Activated T-helper 1 cell treated with Interleukin-2 at 50 U/mL for 16 hours (primary cell): ENCODE measurements at places on chromosomes 4 and X.

DNA sequence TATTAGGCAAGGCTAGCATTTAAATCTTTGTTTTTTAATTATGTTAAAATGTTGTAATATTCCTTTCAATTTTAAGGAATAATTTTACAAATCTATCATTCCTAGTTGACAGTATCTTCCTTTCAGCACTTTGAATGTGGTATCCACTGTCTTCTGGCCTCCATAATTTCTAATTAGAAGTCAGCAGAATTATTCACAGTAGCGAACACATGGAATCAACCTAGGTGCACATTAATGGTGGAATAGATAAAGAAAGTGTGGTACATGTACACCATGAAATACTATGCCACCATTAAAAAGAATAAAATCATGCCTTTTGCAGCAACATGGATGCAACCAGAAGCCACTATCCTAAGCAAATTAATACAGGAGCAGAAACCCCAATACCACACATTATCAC is 1887.8 kb downstream of the PCDH7 start:
- DNase-seq, result no peak

GRCh38 chr4:156560701-156561100 is 410.9 kb downstream of the PDGFC start:
- DNase-seq, result no peak

DNA sequence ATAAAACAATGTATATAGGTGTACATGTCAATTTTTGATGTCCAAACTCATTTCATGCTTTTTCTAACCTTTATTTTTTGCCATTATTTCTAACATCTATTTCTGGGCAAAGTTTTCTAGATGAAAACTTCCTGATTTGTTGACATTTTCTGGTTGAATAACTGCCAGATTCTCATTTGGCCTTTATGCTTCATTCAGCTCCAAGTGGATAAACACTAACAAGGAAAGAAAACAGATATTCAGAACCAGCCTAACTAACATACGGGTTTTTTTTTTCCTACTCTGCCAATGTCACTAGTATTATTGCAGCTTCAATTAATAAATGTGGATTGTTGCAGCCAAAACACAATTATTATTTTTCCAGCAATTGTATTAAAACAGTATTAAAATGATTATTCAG is 50.9 kb upstream of the RAP1GDS1 start:
- no peak for DNase-seq

- no peak for DNase-seq
These were observed 8.5 kb downstream of the PCDH10 start for GRCh38 chr4:133157460-133158160.

DNA sequence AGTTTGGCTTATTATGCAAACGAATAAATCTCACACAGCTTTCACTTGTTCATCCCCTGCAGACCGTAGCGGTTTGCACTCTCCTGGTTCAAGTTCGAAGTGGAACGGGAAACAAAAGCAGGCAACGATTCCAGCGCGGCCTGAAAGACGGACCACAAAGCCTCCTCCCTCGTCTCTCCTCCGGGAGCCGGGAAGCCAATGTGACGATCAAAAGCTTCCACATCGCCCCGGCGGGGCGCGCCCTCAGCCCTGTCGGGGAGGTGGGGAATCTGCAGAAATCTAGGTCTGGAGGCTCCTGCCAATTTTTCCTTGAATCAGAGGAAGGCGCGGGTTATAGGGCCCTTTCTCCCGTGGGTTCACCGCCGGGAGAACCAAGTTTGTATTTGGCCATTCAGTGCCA is 16.9 kb upstream of the ZIC3 start:
- DNase-seq, result no peak

DNA sequence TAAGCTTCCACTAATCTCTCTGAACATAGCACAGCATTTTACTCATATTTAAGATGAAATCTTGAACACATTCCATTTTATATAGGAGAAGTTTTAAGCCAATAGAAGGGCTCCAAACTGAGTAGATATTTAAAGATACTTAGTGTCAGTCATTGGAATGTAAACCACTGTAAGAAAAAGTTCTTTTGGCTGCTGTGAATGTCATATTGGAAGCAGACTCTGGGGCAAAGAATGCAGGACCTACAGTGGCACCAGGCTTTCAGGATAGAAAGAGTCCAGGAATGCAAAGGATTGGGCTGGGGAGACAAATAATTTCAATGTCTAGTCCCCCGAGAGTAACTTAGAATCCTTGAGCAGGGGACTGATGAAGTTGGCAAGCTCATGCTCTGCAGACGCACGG is 1047.7 kb downstream of the STIM2 start:
- no peak for DNase-seq

DNA sequence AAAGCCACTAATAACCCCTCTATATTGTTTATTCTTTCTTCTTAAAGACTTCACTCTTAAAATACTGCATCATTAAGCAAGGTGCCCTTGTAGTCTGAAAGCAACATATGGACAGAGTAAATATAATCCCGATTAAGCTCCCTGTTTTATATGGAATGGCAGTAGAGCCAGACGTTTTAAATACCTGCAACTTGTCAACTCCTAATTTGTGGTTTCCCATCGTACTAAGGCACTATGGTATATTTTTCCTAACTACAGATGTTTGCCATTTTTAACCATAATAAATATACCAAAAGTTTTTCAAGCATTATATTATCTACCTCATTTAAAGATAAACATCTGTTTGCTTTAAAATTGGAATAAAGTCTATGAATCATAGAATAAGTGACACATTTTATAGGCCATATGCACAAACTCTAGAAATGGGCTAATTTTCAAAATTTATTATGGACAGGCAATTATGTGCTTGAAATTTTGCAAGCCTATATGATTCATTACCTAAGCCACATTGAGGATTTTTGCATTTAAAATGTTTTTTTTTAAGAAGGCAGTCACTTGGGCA is 194.6 kb downstream of the FRMPD4 start:
- no peak for DNase-seq
